ENCODE measurements at places on chromosomes 1 and 21.

DNA sequence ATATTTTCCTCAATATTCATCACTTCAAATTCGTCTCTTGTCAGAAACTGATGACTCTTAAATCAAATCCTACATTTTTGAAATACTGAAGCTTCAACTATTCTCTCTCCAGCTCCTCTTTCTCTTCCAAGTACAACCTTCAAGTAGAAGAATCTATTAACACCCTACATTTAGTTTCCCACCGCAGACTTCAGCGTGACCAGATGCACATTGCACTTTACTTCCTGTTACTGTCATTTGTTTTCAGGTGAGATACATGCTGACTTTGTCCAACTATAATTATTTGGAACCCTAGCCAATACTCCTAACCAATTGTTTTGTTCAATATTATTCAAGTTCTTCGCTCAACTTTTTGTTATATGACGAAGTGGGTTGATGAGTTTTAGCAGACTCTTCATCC, 116.0 kb downstream of the MRPL39 start:
- DNase-seq = no peak

DNA sequence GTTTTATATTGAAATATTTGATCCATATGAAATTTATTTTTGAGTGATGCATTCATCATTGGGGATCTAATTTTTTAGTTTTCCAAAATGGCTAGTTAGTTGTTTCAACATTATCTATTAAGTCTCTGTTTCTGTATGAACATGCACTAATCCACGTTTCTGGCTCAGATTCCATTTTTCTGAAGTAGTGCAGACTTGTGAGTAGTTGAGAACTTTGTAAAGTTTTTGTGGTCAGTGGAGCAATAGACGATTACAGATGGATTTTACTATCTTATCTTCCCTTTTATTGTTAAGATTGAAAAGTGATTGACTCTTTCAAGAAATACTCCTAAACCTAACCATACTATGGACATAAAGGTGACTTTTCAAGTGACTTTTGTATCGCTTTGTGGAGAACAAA, 16.7 kb downstream of the SOAT1 start:
- no peak for DNase-seq

DNA sequence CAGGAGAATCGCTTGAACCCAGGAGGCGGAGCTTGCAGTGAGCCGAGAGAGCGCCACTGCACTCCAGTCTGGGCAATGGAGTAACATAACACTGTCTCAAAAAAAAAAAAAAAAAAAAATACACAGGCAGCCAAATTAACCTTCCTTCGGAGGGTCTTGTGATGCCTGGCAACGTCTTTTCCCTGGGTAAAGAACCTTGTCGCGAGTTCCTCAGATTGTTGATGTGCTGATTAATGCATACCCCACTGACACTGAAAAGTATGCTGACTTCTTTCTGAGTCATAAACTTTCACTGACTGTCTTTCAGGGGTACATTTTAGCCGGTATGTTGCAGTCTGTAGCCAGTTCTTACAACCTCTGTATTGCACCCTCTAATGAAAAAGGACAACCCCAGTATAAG, 95.1 kb upstream of the SOD1 start:
- no peak for DNase-seq

DNA sequence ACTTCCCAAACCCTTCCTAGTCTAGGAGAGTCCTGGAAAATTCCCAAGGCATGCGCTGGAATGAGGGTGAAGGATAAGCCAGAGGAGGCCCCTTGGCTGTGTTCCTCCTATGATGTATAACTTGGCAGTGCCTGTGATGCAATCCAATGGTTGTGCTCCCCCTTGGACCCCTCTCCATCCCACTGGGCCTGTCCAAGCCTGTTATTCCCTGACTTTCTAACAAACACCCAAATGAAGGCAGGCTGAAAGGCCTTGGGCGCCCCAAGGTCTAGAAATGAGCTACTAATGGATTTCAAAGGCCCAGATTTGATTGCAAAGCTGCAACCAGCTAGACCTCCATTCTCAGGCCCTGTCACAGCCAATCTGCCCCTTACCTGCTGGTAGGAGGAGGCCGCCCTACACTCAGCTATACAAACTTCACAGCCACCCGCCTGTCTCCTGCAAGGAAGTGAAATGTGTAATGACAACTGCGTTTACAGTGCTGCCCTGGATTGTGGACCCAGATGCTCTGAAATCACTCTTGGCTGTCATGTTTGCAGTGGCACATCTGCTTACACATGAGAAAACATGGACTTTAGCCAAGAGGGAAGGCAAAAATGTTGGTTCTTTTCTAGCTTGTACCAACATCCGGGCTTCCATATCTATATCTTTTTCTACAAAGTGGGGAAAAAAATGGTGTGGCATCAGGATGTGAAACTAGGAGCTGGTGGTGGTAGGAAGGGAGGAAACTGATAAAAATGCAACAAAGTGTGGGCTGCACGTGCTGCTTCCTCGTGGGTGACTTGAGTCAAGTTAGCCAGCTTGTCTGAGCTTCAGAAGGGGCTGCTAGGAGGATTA, 130.4 kb downstream of the TRABD2B start:
- no peak for DNase-seq

GRCh38 chr1:76507376-76507775, 359.9 kb upstream of the ST6GALNAC5 start:
- no peak for DNase-seq

GRCh38 chr1:177341773-177342172, 171.0 kb downstream of the BRINP2 start:
- DNase-seq = no peak

DNA sequence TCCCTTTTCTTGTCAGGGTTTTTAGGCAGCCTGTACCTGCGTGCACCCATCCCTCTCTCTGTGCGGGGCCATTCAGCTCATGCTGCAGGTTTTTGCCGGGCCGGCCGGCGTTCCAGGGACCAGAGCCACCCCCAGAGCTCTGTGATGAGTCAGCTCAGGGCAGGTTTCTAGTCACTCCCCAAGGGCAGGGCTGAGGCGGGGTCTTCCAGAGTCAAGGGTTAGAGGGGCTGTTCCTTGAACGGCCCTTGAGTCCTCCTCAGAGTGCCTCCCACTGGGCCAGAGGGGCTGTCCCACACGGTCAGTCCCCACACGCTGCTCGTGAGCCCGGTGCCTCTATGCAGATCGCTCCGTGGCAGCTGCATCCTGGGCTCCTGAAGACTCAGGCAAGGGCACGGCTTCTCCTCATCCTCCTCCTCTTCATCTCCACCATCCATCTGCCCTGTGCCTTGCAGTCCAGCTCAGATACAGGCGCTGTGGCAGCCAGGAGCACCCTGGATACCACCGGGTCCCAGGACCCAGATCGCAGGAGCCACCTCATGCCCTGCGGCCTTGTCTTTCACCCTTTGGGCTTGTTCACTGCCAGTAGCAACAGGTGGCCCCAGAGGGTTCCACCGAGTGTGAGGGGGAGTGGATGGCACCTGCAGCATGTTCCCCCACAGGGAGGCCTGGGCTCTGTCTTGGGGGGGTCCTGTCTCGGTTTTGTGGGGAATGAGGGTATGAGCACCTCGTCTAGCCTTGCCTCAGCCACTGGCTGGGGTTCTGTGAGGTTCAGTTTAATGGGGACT, 17.4 kb downstream of the SLX9 start:
- DNase-seq = no peak
